SHP77 treated with DMSO at 0.1 percent for 48 hours (cell line): ENCODE measurements at places on chromosomes 4 and X.

DNA sequence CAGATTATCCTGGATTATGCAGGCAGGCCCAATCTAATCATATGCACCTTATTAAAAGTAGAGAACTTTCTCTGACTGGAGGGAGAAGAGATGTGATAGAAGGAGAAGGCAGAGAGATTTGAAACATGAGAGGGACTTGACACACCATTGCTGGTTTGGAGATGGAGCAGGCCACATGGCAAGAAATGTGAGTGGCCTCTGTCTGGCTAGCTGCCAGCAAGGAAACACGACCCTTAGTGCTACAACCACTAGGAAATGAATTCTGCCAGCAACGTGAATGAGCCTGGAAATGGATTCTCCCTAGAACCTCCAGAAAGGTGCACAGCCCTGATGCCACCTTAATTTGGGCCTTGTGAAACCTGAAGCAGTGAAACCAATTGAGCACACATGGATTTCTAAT is 79.5 kb upstream of the MBNL3 start:
- no peak for DNase-seq

DNA sequence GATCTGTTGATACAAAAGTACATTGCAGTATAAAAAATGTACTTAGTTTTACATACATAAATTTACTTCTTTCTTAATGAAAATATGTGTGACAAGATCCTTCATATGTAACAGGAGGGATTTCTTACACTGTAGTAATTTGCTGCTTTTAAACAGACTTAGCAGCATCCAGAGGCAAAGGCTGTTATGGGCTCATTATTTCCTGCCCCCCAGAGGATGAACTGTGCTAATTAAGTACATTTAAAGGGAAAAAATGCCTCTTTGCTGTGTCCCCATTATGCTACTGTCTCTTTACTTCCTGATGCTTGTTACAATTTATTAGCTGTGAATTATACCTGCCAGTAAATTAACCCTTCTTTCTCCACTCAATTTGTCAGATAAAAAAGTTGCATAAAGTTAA is 47.1 kb downstream of the NDST3 start:
- DNase-seq, result no peak

DNA sequence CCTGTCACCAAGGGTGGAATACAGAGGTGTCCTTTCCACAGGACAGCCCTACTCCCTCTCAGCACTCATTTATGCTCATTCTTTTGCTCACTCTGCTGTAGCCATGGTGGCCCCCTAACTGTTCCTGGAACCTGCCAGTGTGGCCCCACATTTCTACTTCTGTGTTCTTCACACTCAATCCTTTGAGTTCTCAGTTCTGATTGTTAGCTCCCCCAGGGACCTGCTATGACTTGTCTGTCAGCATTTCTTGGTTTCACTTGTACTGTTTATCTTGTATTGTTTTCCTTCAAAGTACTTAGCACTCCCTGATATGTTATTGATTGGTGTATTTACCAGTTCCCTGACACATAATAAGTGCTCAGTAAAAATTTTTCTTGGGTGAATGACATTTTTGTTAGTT is 14.9 kb downstream of the VBP1 start:
- DNase-seq, result no peak

GRCh38 chr4:87560802-87561201 is 31.6 kb upstream of the SPARCL1 start:
- DNase-seq, result no peak

DNA sequence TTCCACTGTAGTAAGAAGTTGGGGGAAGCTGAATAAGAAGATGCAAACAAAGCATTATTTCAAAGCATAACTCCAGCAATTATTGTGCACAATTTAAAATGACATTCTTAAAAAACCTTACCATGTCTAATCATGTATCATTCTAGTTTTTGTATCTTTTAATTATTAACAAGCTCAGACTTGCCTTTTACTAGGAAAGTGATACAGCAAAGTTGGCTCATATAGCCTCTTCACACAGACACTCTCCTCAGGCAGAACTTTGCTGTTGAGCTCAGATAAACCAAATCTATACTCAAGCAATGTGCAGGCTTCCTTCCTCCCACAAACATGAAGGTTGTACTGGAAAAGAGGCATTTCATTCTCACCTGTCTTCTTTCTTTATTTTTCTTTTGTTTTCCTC is 358.7 kb upstream of the EMCN start:
- DNase-seq, result no peak

DNA sequence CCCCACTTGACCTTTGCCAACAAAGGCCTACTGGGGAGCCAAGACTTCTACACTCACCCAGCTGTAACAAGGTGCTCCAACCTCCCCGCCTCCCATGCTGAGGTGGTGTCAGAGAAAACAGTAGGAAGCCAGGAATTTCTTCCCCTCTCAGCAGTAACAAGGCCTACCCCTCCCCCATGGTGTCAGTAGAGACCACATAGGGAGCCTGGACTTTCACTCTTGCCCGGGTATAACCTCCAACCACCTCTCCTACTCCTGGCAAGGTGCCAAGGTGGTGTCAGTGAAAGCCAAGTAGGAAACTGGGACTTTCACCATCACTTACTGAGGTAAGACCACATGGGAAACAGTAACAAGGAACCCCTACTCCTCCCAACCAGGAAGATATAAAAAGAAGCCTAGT is 93.1 kb downstream of the SLC16A2 start:
- DNase-seq, result no peak

GRCh38 chrX:75649829-75650228 is 127.0 kb upstream of the ZDHHC15 start:
- DNase-seq, result no peak

DNA sequence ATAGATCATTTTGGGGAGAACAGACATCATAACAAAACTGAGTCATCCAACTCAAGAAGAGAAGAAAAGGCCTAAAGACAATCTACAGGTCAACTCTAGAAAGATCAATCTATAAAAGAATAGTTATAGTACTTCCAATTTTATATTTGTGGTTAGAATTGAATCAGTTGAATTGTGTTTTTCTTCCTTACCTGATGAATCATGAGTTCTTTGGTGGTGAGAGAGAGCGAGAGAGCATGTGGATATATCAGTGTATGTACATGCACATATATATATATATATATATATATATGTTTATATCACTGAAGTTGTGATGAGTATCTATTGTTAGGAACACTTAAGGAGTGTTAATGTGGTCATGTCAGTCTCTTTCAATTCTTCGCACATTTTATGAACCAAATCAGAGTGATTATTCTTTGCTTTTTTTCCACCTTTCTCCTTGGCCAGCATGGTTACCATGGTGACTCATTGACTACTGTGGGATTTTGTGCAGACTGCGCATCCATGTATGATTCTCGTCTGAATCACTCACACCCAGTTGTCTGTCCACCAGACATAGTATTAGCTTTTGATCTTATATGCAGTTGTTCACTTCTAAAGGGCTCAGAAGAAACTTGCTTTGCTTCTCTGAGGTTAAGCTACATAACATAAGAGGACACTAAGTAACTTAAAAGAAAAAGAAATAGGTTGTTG is 90.4 kb upstream of the RAB40AL start:
- no peak for DNase-seq

GRCh38 chrX:132876523-132877338 is 81.7 kb downstream of the HS6ST2 start:
- DNase-seq, result no peak

DNA sequence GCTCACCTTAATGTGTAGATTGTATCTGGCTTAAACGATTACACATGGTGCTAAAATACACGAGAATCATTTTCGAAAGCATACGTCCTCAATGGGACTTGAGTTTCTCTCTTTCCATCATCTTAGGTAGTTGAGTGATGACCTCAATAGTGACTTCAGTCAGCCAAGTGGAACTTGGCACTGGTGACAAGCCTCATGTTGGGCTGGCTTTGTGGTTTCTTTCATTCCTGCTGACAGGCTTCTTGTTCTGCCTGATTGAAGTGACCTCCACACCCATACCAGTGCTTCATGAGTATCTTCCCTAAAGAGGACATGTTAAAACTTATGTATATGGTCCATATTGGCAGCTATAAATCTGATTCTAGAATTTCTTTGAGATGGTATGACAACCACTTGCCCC is 159.1 kb upstream of the WDR1 start:
- no peak for DNase-seq

- DNase-seq, result no peak
Observed at GRCh38 chrX:134933911-134934310, 56.9 kb upstream of the SMIM10 start.
